ENCODE measurements at places on chromosomes 5 and 9. TPM values are rescaled to one million over a fixed set of nuclear protein-coding genes. Genes with fewer than 3 reads are reported as not detected.
A peak's percentile ranks its signal among the peaks of the same experiment; 100 is the strongest.

The GNA14 gene
- total RNA-seq, result 6.7 TPM

The IL3 gene
- total RNA-seq, result not detected

- DNase-seq, result no peak
Observed at GRCh38 chr5:133914434-133914833, 54.0 kb downstream of the C5orf15 start.

GRCh38 chr5:7897014-7897600 lies 28.2 kb downstream of the MTRR start:
- no peak for DNase-seq

DNA sequence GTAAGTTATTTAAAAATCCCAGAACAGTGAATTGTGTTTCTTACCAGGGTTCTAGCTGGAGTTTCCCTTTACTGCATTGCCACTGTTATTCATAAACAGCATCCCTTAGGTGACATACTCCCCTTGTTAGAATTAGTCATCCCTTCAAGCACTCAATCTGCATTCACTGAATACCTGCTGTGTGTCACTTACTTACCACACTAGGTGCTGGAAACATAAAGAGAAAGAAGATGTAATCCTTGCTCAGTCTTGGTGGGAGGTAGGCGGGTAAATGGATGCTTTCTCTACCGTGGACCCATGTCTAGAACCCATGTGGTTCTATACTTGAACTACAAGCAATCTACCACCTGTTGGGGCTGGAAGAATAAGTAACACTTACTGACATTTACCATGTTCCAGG lies 371.6 kb downstream of the KDM4C start:
- DNase-seq, result no peak

- DNase-seq, result no peak
Observed at GRCh38 chr5:68033029-68033428, 182.5 kb upstream of the PIK3R1 start.

GRCh38 chr9:33676746-33677505 lies 118.4 kb upstream of the PRSS3 start:
- DNase-seq, result peak; percentile 47

DNA sequence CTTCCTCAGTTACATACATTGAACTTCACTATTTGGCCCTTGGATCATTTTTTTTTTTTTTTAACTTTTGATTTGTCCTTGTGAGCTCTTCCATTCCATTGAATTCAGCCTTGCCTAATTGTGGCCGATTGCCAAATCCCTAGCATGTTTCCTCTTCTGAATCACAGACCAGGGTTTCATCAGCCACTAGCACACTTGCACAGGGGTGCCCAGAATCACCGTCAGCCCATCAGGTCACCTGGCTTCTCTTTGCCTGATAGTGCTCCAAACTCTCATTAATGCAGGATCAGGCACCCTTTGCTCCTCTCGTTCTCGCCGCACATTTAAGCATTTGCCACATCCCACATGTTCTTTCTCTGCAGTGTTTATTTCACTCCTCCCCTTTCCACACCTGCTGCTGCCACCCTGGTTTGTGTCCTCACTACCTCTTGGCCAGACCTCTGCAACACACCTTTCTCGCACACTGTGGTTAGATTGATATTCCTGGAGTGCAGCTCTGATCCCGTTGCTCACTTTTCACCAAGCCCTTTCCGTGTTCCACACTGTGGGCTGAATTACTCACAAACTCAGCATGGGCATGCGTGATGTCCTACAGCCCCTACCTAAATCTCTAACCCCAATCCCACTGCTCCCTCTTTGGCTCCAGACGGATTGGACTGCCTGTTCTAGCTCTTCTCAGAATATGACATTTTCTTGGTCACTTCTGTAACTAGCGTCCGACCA lies 9.8 kb downstream of the PIK3R1 start:
- peak; percentile 60 for DNase-seq

DNA sequence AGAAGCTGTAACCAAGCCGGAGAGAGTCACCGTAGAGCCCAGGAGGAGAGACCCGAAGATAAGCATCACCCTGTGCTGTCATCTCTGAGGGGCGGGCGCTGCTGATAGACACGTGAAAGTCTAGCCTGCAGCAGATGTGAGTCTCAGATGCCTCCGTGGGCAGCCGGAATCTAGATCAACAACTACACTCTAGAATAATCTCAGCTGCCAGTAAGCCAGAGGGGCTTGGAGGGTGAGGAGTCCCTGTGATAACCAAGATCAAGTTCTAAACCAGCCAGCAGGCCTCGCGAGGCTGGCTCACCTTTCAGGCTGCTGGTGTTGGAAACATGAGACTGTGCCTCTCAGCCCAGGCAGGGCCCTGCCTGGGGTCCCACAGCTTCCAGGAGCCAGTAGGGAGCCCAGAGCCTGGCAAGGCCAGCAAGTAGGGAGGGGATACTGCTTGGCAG lies 54.1 kb downstream of the DAPK1 start:
- no peak for DNase-seq

GRCh38 chr5:94161801-94162200 lies 420.4 kb upstream of the POU5F2 start:
- no peak for DNase-seq

DNA sequence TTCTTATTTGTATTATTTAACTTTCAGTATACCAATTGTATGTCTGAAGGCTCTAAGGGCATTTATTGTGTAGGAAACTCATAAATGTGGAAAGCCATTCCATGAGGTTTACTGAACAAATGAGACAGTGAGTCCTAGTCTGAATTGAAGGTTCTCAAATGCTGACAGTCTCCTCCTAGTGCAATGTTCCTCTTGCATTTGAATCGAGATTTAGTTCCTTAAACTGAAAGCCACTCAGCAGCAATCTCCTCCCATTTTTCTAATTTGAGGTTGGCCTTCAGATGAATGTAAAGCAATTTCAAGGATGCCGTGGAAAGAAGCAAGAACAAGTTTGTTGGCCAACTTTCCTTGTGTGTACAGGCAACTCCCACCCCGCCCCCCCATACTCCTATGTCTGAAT lies 493.2 kb upstream of the KLF4 start:
- DNase-seq, result no peak

GRCh38 chr9:37961351-37961750 lies 57.4 kb upstream of the SLC25A51 start:
- no peak for DNase-seq

DNA sequence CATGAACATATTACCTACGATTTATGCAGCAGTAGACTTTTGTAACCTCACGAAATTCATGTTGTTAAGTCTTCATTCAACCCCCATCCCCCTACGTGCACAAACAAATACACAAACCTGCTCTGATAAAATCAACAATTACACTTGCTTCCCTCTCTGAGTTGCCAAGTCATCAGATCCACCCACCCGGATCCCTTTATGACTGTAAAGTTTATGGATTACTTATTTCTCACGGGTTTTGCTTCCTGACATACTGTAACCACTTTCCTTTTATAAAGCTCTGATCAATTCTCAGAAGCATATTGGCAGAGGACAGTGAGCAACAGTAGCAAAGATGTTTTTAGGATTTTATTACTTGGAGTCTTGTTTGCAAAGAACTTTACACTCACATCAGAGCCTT lies 70.5 kb downstream of the MLLT3 start:
- no peak for DNase-seq

DNA sequence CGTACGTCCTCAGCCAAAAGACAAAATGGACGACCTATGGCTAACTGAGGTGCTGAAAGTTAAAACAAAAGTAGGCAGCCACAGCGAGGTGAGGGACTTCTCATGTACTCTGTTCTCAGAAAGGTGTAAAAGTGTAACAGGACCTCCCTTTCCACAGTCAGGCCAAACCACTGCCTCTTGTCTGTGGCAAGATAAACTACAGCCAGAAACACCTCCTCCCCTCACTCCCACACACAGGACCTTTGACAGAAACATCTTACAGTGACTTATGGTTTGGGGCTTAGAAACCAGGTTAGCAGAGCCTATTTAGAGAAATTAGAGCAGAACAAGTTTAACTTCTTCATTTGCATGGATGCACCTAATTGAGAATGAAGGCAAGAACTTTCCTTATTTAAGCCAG lies 499.1 kb upstream of the GRIN3A start:
- DNase-seq, result no peak

- DNase-seq, result no peak
Observed at GRCh38 chr5:59732806-59733205, 160.7 kb downstream of the PDE4D start.

DNA sequence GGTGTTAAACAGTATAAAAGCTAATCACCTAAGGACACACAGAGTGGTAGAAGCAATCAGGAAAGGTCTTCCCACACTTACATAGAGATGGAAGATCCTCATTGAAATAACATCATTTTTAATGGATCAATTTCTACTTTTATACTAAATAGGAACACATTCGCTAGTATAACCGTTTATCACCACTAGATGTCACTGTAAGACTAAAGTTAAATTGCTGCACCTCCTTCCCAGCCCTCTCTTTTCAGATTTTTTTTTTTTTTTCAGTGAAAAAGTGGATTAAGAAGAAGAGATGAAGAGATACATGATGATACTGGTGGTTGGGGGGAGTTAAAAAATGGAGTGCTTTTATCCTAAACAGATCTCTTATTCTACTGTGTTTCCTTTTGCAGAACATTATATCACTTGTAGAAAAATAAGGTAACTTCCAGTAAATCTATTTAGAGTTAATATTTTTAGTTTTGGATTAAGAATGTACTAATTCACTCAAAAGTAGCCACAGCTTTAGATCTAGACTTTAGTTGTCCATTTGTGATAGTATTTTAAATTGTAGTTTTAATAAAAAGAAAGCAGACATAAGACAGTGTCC lies 116.9 kb upstream of the ARRDC3 start:
- DNase-seq, result no peak

GRCh38 chr5:118561971-118562370 lies 426.4 kb downstream of the DTWD2 start:
- DNase-seq, result no peak

GRCh38 chr5:102651466-102651865 lies 103.6 kb upstream of the PAM start:
- DNase-seq, result no peak

GRCh38 chr5:36712706-36713105 lies 106.3 kb downstream of the SLC1A3 start:
- no peak for DNase-seq

- DNase-seq, result no peak
Observed at GRCh38 chr5:139980765-139981164, 62.3 kb downstream of the NRG2 start.
